ENCODE measurements at places on chromosomes 12 and 14.

GRCh38 chr12:104436790-104437189 lies 20.0 kb upstream of the CHST11 start:
- no peak for DNase-seq

GRCh38 chr12:32542428-32543229 lies 136.5 kb upstream of the DNM1L start:
- DNase-seq, result no peak

DNA sequence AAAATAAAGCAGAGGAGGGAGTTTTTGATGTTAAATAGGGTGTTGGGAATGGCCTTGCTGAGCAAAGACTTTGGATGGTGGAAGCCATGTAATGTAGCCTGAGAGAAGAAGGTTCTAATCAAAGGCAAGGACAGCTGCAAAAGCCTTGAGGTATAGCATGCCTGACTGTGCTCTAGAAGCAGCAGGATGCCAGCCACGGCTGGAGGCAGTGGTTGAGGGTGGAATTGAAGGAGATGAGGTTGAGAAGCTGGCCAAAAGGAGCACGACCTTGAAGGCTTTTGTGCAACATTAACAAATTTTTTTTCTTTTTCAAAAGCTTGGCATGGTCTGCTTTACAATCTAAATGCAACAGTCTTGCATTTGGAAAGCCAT lies 42.3 kb upstream of the CSRP2 start:
- no peak for DNase-seq

GRCh38 chr12:65098364-65098763 lies 22.7 kb downstream of the WIF1 start:
- DNase-seq, result no peak

GRCh38 chr12:124695861-124696260 lies 128.4 kb upstream of the NCOR2 start:
- DNase-seq, result no peak

- DNase-seq, result no peak
Observed at GRCh38 chr14:90058876-90059458, 2.8 kb upstream of the KCNK13 start.
